ENCODE measurements at places on chromosomes 5 and 9. TPM values are rescaled to one million over a fixed set of nuclear protein-coding genes. Genes with fewer than 3 reads are reported as not detected.

DNA sequence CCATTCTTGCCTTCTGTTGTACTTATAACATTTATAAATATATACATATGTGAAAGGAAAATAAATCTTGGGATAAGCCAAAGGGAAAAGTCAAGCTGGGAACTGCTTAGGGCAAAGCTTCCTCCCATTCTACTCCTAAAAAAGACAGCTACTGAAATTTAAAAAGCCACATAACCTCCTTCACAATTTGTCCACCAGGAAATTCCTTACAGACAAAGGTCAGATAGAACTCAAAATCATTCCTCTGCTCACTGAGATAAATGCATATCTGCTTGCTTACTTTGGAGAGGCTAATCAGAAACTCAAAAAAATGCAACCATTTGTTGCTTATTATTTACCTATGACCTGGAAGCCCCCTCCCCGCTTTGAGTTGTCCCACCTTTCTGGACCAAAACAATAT, 112.5 kb downstream of the CEMIP2 start:
- DNase-seq, result no peak

GRCh38 chr5:105630803-105631202, 2039.9 kb downstream of the EFNA5 start:
- DNase-seq, result no peak

- DNase-seq, result no peak
These were observed 28.7 kb upstream of the ABL1 start for GRCh38 chr9:130806327-130806716.

GRCh38 chr5:22947921-22948320, 94.8 kb upstream of the CDH12 start:
- peak; percentile 12 for DNase-seq

Gene INSL4
- polyA plus RNA-seq, result not detected

Gene ZNG1F
- 4.6 TPM for polyA plus RNA-seq

Gene CCL21
- 4.3 TPM for polyA plus RNA-seq

Gene SGCD
- polyA plus RNA-seq, result 82.7 TPM

All from hindlimb muscle (tissue), 1 donor.